Activated CD4-positive, alpha-beta T cell treated with anti-CD3 and anti-CD28 coated beads, Interleukin-10, Interleukin-2, amounts not matched to agents 100 ng/mL and 50 ng/mL, durations not matched to agents 16 hours and 8 hours (primary cell): ENCODE measurements at places on chromosomes 2 and 18.

DNA sequence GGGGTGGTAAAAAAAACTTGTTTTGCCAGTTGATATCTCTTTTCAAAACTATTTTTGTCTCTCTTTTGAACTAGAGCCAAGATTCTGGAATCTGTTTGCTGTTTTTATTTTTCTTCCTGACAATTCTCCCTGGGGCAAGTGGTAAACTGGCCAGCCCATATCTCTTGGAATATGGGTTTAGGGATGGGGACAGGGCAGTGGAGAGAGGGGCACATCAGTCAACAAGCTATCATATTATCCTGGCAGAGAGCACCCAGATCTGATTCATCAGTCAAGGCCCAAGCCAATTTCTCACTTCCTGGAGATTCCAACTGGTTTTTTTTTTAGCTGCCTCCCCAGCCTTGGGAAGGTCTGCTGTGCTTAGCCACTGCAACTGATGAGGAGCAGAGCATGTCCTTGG is 52.3 kb downstream of the ARHGAP28 start:
- DNase-seq = no peak

- no peak for DNase-seq
Observed at GRCh38 chr18:23636071-23636399, 26.7 kb downstream of the ANKRD29 start.

DNA sequence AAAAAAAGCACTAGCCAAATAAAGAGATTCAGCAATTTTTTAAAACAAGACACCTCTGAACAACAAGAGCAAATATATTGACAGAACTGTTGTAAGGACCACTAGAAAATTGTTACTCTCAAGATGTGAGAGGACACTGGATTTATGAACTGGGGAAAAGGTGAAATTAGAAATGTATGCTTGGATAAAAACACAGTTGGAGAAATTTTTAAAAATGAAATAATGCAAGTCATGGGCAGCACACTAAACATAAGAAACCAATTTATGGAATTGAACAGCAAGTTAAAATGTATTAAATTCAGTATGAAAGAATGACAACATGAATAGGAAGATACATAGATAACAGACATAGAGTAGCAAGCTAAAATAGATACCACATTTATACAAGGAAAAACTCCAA is 377.4 kb downstream of the LRRTM4 start:
- DNase-seq = no peak

DNA sequence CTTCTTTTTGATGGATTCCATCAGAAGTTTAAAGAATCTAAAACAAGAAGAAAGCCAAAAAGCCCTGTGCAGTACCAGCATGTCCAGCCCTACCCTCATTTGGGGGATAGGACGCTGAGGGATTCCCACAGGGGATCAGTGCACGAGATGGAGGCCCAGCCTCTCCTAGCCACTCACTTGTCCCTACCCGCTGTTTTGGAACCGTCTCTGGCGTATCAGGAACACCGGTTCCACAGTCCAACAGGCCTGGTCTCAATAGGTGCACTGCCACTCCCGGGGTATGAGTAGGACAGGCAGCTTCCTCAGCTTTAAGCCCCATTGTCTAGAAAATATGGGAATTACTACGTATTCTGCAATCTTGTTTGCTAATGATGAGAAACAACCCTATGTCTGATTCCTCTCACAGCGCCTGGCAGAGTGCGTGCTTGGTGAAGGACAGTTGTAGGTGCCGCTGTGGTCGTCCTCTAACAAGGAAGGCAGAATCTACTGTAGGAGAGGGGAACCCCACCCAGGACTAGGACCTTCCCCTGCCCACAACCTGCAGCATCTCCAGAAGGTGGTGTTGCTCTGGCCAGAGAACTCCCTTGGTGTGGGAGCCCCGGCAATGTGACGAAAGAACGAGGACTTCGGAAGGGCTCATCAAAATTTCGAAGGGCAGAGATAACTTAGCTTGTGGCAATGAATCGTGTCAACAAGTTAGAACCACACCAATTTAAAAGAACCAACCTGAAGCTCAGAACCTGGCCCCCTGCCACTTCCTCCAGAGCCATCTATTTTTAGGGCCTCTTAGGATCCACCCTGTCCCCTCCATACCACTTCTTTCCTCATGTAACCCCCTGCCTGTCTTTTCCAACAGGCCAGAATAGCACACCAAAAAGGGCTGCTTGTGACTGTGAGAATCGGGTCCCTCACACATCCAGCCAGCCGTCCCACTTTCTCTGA is 71.7 kb downstream of the POLR1A start:
- DNase-seq = no peak

GRCh38 chr2:165361514-165361913 is 108.0 kb upstream of the CSRNP3 start:
- DNase-seq = no peak

- no peak for DNase-seq
Observed at GRCh38 chr2:144071461-144071860, 448.5 kb downstream of the ZEB2 start.

DNA sequence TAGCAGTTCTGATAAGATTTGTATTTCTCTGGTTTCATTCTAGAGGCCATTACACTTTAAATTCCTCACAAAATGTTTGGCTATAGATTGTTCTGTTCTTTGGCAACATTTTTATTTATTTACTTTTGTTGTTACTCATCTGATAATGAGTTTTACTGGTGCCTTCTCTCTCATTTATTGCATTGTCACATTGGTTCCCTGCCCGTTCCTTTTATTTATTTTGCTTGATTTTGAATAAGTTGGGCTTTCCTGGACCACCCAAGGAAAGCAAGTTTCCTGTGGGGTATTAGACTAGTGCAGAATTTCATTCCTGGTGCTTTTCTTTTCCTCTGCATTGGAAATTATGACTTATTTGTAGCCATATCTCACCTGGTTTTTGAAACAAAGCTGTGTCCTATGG is 232.0 kb downstream of the SOCS6 start:
- DNase-seq = no peak

DNA sequence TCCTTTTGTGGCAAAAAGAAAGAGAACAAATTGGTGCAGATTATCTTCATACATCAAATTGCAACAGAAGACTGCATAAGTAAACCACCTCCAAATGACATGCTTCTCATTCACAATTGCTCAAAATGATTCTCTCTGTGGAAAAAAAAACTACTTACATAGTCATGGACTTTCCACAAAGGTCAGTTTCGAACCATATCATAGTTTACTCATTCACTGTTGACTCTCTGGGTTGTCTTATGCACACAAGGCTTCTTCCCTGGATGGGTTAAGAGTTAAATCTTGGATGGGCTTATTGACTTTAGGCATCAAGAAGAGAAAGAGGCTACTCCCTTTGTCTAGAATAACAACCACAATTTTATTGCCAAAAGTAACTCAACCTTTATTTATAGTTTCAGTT is 91.3 kb upstream of the RAB27B start:
- no peak for DNase-seq

- peak; percentile 91 for DNase-seq
Observed at GRCh38 chr2:96839293-96839874, 4.4 kb downstream of the ANKRD23 start.

DNA sequence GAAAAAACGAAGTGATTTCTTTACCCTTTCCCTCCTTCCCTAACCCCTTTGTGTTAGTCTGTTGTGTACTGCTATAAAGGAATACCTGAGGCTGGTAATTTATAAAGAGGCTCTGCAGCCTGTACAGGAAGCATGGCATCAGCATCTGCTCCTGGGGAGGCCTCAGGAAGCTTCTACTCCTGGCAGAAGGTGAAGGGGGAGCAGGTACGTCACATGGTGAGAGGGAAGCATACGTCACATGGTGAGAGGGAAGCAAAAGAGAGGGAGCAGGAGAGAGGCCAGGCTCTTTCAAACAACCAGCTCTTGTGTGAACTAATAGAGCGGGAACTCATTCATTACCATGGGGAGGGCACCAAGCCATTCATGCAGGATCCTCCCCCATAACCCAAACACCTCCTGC is 126.2 kb downstream of the CAPN13 start:
- DNase-seq = no peak

DNA sequence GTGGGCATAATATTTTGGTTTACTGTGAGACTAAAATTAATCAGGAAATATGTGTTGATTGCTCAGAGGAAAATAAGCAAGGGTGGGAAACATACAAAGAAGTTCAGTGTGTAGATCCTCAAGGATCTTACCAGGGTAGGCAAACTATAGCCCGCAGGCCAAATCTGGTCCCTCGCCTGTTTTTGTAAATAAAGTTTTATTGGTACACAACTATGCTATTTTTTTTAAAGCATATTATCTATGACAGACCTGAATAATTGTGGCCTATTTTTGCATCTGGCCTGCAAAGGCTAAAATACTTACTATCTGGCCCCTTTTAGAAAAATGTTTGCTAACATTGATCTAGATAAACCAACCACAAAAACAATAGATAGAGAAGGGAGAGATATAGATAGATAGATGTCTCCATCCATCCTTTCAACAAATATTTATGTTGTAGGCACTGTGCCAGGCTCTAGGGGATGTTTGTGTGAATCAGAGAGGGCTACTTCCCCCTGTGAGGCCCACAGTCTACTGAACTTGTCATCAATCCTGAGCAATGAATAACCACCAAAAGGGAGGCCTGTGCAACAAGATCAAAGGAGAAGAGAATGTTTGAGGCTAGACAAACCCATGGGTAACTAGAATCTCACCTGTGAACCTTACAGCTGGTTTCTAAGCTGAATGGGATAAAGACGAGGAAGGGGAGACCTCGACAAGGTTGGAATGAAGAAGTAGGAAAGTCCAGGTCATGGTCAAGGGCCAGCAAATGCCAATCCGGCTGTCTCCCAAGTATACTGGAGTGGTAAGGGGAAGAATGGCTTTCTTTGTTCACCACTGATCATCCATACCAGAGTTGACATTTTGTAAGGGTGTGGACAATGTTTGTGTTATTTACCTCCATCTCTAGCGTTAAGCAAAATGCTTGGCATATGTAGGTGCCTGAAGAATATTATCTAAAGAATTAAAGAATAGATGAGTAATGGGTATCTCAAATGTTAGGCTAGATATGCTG is 23.6 kb downstream of the ALPK2 start:
- peak; percentile 47 for DNase-seq

- no peak for DNase-seq
Observed at GRCh38 chr2:20624156-20624883, 26.6 kb downstream of the HS1BP3 start.

GRCh38 chr2:62304429-62305417 is 108.8 kb downstream of the B3GNT2 start:
- peak; percentile 75 for DNase-seq

DNA sequence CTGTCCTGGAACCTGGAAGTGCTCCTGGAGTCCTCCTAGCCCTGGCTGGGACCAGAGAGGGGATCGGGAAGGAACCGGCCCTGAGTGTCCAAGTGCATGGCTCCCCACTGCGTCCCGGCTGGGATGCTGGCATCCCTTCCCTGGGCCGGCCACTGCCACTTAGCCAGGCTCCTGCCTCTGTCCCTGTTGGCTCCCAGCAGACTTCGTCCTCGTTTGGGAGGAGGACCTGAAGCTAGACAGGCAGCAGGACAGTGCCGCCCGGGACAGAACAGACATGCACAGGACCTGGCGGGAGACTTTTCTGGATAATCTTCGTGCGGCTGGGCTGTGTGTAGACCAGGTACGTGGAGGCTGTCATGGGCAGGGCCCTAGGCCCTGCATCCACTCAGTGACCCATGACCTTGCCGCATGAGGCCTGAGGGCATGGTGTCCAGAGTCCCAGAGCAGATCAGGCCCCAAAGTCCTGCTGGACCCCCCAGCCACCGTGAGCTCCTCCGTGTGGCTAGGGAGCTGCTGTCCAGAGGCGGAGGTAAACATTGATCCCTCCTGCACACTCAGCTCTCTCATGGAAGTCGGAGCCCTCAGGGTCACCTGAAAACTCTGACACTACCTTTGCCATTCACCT is 7.1 kb downstream of the ANO7 start:
- DNase-seq = no peak

GRCh38 chr2:143946436-143947391 is 573.2 kb downstream of the ZEB2 start:
- no peak for DNase-seq

GRCh38 chr18:49531678-49532153 is 30.1 kb upstream of the LIPG start:
- no peak for DNase-seq

DNA sequence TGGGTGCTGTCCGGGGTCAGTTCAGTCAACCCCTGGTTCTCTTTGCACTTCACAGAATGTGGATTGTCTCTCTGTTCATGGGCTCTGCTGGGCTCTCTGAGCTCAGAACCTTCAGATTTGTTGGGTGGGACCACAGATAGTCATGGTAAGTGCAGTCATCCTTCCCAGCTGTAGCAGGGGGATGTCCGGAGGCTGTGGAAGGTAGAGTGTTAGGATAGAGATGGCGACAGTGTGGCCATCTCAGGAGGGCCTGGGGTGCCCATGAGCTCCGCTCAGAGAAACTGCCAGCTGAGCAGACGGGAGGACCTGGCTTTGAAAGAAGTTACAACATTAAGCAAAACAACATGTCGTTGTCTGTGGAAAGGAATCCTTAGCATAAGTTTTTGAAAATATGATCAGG is 149.8 kb downstream of the FAM210A start:
- DNase-seq = no peak

DNA sequence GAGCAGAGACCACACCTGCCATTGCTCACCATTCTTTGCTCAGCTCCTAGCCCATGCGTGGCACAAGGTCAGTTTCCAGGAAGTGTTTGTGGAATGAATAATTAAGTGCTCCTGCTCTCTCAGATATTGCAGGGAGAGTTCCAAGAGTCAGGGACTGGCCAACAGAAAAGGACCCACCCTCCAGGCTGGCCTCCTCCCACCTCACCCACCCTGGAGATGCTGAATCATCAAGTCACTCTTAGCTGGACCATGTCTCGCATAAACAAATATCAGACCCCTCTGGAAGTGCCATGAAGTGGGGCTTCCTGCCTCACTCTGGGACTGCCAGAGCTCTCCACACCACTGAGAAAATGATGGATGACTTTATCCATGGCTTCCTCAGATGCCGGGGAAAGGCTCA is 256.0 kb downstream of the TNS1 start:
- no peak for DNase-seq

DNA sequence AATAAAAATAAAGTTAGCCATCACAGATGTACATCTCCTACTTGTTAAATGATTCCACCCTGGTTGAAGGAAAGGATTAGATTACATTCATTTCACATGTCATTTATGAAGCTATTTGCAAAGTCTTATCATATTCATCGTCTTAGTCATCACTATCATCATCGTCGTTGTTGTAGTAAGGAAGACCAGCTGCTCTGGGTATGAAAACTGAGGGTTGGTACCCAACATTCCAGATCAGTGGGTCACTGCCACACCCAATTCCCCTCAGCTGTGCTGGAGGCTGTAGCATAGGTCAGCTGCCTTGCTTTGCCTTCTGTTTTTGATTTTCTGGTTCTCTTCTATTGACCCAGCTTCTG is 20.9 kb upstream of the CCBE1 start:
- DNase-seq = no peak

GRCh38 chr18:75687626-75688025 is 260.1 kb upstream of the SMIM21 start:
- DNase-seq = no peak

- DNase-seq = peak; percentile 87
Observed at GRCh38 chr2:102301867-102302362, 9.4 kb upstream of the IL1RL1 start.

- no peak for DNase-seq
Observed at GRCh38 chr2:157971702-157972101, 95.6 kb upstream of the ACVR1 start.

- DNase-seq = no peak
Observed at GRCh38 chr2:44793322-44793870, 148.1 kb upstream of the SIX3 start.
